Calu3 (cell line): ENCODE measurements at places on chromosomes 16 and 17.

GRCh38 chr16:86245895-86246294, 264.4 kb upstream of the FOXF1 start:
- no peak overlapping the region for H3K27ac ChIP-seq
- DNase-seq: no peak
- H3K36me3 ChIP-seq: no peaks in the 10 kb centered on the region

DNA sequence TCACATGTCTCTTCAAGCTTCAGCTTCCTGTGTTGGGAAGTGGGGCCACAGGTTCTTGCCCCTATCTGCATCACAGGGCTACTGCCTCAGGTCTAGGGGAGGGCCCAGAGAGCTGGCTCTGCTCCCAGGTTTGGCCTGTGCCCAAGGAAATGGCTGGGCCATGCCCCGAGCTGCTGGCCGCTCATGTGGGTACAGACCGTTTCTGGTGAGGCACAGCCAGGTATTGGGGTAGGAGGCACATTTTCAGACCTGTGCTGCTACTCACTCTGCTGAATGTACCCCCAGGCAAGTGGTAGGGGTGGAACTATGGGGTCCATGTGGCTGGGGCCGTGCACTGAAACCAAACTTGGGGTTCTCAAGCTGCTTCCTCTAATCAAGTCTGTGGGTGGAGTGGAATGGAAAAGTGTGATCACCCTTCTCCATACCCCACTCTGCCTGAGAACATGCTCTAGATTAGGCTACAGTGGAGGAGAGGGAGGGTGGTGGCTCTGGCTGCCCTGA, 4.6 kb downstream of the GAS2L2 start:
- DNase-seq: peak; percentile 52
- no peak overlapping the region for H3K4me3 ChIP-seq
- no peak overlapping the region for H3K27ac ChIP-seq
- H3K4me1 ChIP-seq: no peaks in the 10 kb centered on the region
- H3K36me3 ChIP-seq: peaks cover 15% of the 10 kb centered on the region

DNA sequence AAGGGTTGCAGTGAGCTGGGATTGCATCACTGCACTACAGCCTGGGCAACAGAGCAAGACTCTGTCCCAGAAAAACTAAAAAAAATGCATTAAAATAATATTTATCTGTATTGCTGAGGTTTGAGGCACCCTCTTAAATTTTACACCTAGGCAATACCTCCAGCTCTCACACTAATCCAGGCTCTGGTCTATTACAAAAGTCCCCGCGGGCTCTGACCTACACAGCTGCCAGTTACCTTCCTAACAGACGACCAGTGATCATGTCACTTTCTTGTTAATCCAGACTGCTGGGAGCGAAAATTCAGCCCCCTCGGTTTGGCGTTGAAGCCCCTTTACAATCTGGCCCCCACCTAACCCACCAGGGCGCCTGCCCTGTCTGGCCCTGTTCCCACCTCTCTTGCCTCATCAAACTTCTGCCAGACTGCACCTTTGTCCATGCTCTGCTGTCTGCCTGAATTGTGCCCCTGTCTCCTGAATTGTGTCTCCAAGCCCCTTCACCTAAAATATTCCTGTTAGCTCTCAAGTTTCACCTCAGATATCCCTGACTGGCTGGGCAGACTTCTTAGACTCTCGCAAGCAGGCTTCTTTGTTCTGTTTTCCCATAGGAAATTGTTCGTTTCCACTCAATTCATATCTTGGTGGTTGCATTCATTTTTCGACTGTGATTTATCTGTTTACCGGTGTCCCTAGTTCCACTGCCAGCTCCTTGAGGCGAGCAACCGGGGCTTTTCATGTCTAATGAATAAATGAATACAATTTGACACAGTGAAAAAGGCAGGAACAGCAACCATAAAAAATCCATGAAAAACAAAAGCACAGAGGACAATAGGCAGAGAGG, 65.9 kb downstream of the PITPNC1 start:
- H3K36me3 ChIP-seq: no peaks in the 10 kb centered on the region
- no peak for DNase-seq
- H3K4me1 ChIP-seq: no peaks in the 10 kb centered on the region
- H3K4me3 ChIP-seq: no peak overlapping the region
- no peak overlapping the region for H3K27ac ChIP-seq

GRCh38 chr17:8900626-8901585, 33.4 kb upstream of the PIK3R6 start:
- H3K27me3 ChIP-seq: peaks cover 49% of the 10 kb centered on the region
- no peak overlapping the region for H3K27ac ChIP-seq
- no peak for DNase-seq
- no peak overlapping the region for H3K4me3 ChIP-seq

- DNase-seq: no peak
- no peaks in the 10 kb centered on the region for H3K27me3 ChIP-seq
- no peak overlapping the region for H3K4me3 ChIP-seq
- H3K36me3 ChIP-seq: peaks cover 42% of the 10 kb centered on the region
- H3K4me1 ChIP-seq: peaks cover 40% of the 10 kb centered on the region
Measured at GRCh38 chr16:66936889-66937554, 1.7 kb downstream of the CES2 start.

GRCh38 chr17:1004769-1005295, 7.9 kb downstream of the TIMM22 start:
- no peak overlapping the region for H3K4me3 ChIP-seq
- peaks cover 57% of the 10 kb centered on the region for H3K36me3 ChIP-seq
- H3K27me3 ChIP-seq: no peaks in the 10 kb centered on the region

DNA sequence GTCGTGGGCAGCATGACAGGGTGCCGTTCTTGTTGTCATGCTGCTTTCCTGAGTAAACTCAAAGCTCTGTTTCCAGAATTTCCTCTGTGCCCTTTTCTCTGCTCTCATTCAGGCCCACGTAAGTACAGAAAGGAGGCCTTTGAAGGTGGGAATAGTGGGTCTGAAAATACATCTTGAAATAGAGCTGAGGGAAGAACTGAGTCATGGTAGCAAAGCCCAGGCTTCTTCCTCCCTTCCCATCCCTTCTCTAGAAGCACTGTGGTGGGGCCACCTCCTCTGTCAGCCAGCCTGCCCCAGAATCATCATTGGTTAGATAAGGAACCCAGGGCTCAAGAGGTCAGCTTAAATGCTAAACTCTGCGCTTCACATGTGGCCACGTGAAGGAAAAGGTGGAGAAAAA, 9.4 kb downstream of the CTRL start:
- no peak for DNase-seq
- H3K27ac ChIP-seq: no peak overlapping the region
- H3K4me3 ChIP-seq: no peak overlapping the region
- H3K36me3 ChIP-seq: peaks cover 19% of the 10 kb centered on the region

DNA sequence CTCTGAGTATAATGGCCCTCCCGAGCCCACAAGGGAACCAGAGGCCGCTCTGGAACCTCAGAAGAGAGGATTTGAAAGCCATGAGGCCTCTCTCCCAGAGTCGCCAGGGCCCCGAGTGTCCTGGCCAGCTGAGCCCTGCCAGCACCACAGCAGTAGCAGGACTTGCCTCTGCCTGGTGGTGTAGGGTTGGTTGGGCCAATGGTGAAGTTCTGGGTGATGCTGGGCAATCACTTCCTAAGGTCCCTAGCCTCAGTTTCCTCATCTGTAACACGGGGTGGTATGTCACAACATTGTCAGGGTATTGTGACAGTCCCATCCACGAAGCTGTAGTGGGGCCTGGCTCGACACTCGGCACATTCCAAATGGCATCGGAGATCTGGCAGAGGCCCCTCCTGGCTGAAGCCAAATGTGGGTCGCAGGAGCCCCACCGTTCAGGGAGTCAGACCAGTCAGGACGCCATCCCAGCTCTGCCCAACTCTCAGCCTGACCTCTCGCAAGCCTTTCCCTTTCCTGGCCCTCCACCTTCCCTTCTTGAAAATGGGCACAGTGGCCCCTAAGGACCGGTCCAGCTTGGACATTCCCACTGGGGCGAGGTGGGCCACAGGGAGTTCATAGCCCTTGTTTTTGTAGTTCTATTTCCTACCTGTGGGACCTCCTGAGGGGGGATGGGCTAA, 1.7 kb downstream of the NATD1 start:
- no peak overlapping the region for H3K27ac ChIP-seq
- H3K4me3 ChIP-seq: no peak overlapping the region
- no peak for DNase-seq
- H3K27me3 ChIP-seq: peaks cover 10% of the 10 kb centered on the region
